Type B pancreatic cell (in vitro differentiated cells): ENCODE measurements at places on chromosomes 2 and 18.

GRCh38 chr2:129667577-129667976 lies 311.9 kb upstream of the RAB6C start:
- H3K36me3 ChIP-seq = no peaks in the 10 kb centered on the region
- no peaks in the 10 kb centered on the region for H3K27me3 ChIP-seq
- no peak overlapping the region for H3K4me3 ChIP-seq
- no peaks in the 10 kb centered on the region for H3K4me1 ChIP-seq

DNA sequence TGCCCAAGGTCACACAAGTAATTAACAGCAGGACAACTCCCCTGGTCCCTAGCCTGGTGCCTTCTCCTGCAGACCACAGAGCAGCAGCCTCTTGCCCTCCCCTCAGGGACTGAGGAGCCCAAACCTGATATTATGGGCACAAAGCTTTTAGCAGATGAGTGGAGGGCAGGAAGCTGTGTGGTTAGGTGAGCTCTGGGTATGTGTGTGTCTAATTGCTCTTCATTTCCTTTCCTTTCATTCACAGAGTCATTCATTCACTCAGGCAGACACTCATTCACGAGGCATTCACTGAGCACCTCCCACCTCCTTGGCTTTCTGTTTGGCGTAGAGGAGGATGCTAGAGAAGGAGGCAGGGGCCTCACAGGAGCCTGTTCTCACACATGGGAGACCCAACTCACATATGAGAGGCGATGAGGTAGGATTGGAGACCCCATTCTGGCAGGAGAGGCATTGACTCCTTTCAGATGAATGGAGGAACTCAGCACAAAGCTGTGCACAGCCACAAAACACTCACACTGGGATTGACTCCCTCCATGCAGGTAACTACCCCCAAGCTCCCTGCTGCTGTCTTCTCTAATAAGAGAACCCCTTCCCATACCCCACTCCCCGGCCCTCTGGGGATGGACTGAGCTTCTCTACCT lies 306.8 kb upstream of the SKOR2 start:
- H3K4me1 ChIP-seq = peaks cover 6% of the 10 kb centered on the region
- peaks cover 45% of the 10 kb centered on the region for H3K27me3 ChIP-seq
- H3K27ac ChIP-seq = no peak overlapping the region
- DNase-seq = no peak
- no peak overlapping the region for H3K4me3 ChIP-seq

DNA sequence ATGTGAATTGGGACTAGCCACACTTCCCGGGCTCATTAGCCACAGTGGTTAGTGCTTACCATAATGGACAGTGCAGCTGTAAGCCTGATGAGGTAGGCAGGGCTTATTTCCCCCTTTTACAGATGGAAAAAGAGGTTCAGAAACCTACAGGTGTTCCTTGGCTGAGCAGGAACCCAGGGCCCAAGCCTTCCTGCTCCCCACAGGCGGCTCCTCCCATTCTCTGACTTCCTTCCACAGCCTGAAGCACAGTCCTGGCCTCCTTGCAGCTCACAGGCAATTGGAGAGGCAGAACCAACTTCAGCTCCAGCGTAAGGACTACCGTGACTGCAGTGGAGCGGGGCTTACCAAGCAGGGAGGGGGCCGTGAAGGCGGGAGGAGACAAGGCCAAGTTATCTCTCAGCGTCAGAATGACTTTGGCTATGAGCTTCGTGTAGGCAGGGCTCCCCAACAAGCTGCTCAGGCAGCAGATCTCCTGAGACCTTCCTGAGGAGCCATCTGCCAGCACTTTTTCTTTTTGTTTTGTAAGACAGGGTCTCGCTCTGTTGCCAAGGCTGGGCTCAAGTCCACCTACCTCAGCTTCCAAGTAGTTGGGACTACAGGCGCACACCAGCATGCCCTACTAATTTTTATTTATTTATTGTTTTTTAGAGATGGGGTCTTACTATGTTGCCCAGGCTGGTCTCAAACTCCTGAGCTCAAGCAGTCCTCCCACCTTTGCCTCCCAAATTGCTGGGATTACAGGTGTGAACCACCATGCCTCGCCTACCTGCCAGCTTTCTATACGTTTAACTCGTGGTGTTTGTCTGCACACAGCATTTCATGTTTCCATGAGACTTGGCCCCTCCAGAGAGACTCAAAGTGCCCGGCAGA lies 34.2 kb upstream of the NT5DC4 start:
- no peak overlapping the region for H3K27ac ChIP-seq
- no peaks in the 10 kb centered on the region for H3K36me3 ChIP-seq
- DNase-seq = no peak
- no peaks in the 10 kb centered on the region for H3K4me1 ChIP-seq
- H3K4me3 ChIP-seq = no peak overlapping the region

GRCh38 chr2:177256695-177257094 lies 7.8 kb downstream of the NFE2L2 start:
- H3K4me1 ChIP-seq = peaks cover 54% of the 10 kb centered on the region
- no peak for DNase-seq
- H3K4me3 ChIP-seq = no peak overlapping the region
- peak overlapping the region; percentile 55 for H3K27ac ChIP-seq

GRCh38 chr2:105254531-105255210 lies 13.1 kb downstream of the GPR45 start:
- no peaks in the 10 kb centered on the region for H3K27me3 ChIP-seq
- no peak overlapping the region for H3K27ac ChIP-seq
- no peak for DNase-seq
- no peak overlapping the region for H3K4me3 ChIP-seq
- peaks cover 4% of the 10 kb centered on the region for H3K4me1 ChIP-seq

DNA sequence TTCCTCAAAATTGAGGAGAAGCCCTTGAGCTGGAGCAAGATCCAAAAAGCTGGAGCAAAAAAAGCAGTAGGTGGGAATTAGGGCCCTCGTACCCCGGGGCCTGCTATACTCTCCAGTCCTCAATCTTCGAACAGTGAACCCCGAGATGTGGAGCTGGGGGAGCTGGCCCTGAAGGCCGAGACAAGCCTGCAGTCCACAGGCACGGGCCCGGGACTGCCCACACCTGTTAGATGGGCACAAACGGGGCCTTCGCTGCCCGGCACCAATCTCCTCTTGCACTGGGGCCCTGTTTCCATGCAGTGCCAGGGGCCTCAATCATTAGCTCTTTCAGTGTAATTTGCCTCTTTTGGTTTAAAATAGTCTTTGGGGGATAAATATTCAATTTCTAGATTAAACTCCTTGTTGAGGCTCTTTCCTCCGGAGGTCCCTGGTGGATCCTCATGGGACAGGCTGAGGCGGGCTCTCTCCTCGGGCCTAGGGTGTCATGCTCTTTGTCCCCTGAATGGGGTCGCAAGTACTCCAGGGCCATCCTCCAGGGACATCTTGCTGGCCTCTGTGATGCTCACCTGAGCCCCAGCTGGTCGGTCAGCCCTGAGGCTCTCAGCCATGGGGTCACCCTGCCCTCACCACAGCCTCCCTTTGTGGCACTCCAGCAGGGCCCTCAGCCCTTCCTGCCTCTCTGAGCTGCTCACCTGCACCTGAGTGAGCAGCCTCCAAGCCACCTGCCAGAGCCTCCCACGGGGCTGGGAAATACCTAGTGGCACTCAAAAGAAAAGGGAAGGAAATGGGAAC lies 223.6 kb downstream of the ALPK2 start:
- H3K4me3 ChIP-seq = no peak overlapping the region
- H3K4me1 ChIP-seq = peaks cover 28% of the 10 kb centered on the region
- H3K27me3 ChIP-seq = no peaks in the 10 kb centered on the region
- no peak overlapping the region for H3K27ac ChIP-seq
- DNase-seq = no peak

DNA sequence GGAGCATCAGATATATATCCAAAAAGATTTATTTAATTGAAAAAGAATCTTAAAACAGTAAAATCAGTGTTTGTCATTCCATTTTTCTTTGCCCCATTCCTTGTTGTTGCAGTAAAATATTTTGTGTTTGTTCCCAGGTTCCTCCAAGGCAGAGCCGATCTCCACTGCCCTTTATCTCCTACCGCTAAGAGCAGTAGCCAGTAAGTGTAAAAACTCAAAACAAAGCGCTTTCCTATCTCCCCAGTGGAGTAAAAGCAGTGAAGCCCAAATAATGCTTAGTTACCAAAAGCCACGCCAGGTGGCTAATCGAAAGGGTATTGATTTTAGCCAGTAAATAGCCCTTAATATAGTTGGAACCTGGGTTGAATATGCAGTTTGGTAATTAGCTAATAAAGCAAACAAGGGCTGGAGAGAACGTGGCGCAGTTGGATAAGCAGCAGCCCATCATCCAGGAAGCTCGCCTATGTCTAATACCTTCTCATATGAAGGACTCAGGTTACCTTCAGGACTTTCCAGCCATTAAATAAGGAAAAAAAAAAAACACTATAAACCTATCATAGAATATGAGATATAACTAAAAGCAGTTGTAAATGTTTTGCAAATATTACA lies 12.4 kb upstream of the GPD2 start:
- no peak overlapping the region for H3K27ac ChIP-seq
- H3K36me3 ChIP-seq = no peaks in the 10 kb centered on the region
- no peaks in the 10 kb centered on the region for H3K4me1 ChIP-seq
- no peak overlapping the region for H3K4me3 ChIP-seq
- no peak for DNase-seq
- H3K27me3 ChIP-seq = no peaks in the 10 kb centered on the region

DNA sequence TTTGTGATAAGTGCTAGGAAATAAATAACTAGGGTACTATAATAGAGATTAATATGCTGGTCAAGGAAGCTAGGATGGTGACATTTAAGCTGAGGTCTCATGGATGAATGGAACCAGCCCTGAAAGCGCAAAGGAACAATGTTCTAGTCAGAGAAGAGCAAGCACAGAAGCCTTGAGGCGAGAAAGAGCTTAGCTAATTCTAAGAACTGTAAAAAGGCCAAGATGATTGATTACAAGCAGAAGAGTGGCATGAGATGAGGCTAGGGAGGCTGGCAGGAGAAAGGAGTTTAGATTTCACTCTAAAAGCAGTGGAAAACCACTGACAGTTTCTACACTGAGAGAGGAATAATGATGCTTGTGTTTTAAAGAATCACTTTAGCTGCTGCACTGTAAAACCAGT lies 3.4 kb upstream of the YIPF4 start:
- H3K4me3 ChIP-seq = no peak overlapping the region
- DNase-seq = no peak
- H3K4me1 ChIP-seq = peaks cover 4% of the 10 kb centered on the region
- H3K36me3 ChIP-seq = no peaks in the 10 kb centered on the region

- H3K27me3 ChIP-seq = no peaks in the 10 kb centered on the region
- H3K4me1 ChIP-seq = peaks cover under 1% of the 10 kb centered on the region
Observed at GRCh38 chr18:74878267-74878666, 280.6 kb downstream of the ZNF407 start.

DNA sequence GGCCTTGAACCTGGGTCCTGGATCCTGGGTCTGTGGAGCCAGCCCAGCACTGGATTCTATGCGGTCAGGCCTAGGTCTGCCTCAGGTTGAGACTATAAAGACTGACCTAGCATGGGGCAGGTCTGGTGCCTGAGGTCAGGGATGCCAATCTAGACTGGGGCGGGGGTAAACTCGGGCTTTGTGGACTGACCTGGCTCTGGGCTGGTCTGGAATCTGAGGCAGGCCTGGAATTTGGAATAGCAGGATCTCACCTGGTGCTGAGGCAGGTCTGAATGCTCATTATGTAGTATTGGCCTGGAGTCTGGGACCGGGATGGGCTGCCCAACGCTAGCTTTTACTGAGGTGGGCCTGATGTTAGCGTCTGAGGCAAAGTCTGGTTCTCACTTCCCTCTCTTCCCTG lies 256.0 kb downstream of the KIAA1328 start:
- no peak for DNase-seq
- no peaks in the 10 kb centered on the region for H3K27me3 ChIP-seq
- no peak overlapping the region for H3K27ac ChIP-seq
- peaks cover 3% of the 10 kb centered on the region for H3K36me3 ChIP-seq

DNA sequence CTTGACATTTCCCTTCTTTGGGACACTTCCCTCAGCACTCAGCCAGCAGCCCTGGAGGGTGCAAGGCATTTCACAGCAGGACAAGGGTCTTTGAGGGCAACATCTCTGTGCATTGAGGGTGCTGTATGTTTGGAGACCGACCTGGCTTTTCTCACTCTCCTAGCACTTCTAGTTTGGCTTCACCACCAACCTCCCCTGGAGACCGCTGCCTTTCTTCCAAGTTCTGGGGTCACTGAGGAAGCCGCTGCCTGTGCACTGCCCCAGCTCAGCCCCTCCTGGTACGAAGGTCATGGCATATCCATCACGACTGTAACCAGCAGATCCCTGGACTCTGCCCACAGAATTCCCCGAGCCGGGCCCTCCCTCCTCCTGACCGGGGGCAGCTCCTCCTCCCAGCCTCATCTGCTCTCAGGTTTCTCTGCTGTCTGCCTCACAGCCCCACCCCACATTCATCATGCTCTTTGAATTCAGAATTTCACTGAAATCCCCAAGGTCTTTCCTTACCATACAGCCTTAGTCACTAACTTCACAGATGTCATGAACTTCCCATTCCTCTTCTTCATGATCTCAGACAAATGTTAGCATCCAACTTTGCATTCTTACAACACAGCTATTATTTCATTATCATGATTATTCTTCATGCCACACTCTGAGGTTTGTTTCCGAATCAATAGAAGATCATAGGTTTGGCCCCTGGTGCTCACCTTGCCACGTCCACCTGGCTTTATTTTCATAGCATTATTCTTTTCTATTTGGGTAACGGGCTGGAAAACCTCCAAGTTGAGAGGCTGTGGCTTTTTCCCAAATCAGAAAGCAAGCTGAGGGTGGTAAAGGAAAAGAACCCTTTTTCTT lies 113.0 kb upstream of the COPS8 start:
- H3K36me3 ChIP-seq = no peaks in the 10 kb centered on the region
- H3K4me1 ChIP-seq = peaks cover 81% of the 10 kb centered on the region
- H3K4me3 ChIP-seq = peak overlapping the region; percentile 49
- no peak for DNase-seq

- H3K27ac ChIP-seq = peak overlapping the region; percentile 17
- peak; percentile 53 for DNase-seq
- no peaks in the 10 kb centered on the region for H3K4me1 ChIP-seq
- H3K36me3 ChIP-seq = peaks cover 17% of the 10 kb centered on the region
- H3K4me3 ChIP-seq = peak overlapping the region; percentile 72
Observed at GRCh38 chr2:240815761-240816583, 4.0 kb downstream of the KIF1A start.

- DNase-seq = no peak
- peaks cover 11% of the 10 kb centered on the region for H3K27me3 ChIP-seq
- no peaks in the 10 kb centered on the region for H3K36me3 ChIP-seq
Observed at GRCh38 chr18:21342372-21342771, 100.3 kb downstream of the GREB1L start.

DNA sequence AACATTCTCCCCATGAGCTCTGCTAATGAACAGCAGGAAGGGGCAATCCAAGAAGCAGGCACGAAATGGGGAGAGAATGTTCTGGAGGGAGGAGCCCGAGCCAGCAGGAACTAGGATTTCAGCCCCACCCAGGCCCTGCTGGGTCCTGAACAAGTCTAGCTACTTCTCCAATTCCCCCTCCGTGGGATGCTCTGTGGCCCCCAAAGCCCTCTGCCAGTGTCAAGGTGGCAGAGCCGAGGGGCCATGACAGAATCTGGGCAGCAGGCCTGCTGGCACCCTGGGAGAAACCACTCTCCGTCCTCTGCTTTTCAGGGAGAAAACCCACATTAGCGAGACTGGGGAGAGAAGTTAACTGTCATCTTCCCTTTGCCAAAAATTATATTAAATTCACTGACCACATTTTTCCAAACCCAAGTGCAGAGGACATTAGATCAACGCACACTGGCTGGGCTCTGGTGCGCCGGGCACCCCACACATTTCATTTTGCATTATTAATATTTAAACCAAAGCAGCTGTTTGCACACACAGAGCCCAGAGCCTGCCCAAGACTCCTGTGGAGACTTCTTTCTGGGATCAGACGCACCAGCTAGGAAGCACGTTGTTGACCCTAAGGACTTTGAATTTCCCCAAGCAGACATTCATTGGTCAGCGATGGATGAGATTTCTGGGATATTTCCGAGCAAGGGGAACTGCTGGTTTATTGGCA lies 80.2 kb upstream of the PKDCC start:
- H3K4me1 ChIP-seq = peaks cover 65% of the 10 kb centered on the region
- DNase-seq = no peak
- no peaks in the 10 kb centered on the region for H3K36me3 ChIP-seq
- peaks cover 28% of the 10 kb centered on the region for H3K27me3 ChIP-seq
- no peak overlapping the region for H3K4me3 ChIP-seq
